ENCODE measurements at places on chromosomes 5 and 9.
A peak's percentile ranks its signal among the peaks of the same experiment; 100 is the strongest.

DNA sequence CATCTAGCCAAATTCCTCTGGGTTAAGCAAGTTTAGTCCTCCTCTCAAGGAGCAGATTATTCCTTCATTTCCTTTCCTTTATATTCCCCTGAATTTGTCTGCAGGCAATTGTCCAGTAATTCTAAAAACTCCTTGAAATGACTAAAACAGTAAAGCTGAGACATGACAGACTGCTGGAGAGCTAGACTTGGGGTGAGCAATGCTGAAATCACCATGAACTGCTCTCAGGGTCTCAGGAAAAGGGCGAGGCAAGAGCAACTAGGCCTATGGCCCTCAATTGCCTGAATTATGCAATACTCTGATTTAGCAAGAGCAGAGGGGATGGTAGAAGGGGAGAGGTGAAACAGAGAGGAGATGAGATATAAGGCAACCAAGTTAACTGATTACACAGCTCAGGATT is 172.9 kb upstream of the NREP start:
- peak; percentile 97 for DNase-seq

DNA sequence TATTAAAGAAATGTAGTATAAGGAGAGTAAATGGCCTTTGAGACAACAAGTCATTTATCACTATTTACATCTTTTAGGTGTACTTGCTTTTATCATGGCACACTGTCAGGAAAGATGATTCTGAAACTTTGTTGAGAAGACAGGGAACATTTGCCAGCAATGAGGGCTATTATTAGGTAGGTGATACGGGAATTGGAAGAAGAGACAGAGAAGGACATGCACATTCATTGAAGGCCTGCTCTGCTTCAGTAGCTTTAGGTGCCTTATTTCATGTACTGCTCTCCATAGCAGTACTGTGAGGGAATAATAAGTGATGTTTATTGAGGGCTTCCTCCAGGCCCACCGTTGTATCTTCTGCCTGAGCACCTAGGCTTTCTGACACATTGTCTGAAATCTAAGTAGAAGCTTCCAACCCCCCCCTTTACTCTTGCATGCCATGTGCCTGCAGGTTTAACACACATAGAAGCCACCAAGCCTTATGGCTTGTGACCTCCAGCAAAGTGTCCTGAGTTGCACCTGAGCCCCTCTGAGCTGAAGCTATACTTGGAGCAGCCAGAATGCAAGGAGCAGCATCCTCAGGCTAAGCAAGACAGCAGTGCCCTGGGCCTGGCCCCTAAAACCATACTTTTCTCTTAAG is 275.2 kb upstream of the VLDLR start:
- DNase-seq, result no peak

- DNase-seq, result peak; percentile 17
Measured at GRCh38 chr9:137286975-137287383, 9.5 kb downstream of the TOR4A start.

- no peak for DNase-seq
Measured at GRCh38 chr9:124940521-124940893, 376 bp downstream of the GOLGA1 start.

DNA sequence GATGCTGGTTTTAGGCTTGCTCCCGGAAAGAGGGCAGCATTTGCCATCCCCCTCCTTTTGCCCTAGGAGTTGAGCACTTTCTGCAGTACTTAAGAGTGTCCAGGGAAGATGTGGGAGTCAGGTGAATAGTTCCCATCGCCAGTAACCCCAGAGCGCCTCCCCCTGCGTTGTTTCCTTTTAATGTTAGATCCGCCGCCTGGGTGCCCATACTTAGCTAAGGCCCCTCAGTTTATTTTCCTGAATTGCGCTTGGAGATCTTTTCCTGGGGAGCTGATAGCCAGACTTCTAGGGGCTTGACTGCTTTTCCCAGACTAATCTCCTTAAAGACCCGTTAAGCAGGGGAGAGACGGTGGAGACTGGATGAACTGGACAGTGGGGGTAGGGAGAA is 377 bp upstream of the PCDHAC2 start:
- DNase-seq, result no peak

DNA sequence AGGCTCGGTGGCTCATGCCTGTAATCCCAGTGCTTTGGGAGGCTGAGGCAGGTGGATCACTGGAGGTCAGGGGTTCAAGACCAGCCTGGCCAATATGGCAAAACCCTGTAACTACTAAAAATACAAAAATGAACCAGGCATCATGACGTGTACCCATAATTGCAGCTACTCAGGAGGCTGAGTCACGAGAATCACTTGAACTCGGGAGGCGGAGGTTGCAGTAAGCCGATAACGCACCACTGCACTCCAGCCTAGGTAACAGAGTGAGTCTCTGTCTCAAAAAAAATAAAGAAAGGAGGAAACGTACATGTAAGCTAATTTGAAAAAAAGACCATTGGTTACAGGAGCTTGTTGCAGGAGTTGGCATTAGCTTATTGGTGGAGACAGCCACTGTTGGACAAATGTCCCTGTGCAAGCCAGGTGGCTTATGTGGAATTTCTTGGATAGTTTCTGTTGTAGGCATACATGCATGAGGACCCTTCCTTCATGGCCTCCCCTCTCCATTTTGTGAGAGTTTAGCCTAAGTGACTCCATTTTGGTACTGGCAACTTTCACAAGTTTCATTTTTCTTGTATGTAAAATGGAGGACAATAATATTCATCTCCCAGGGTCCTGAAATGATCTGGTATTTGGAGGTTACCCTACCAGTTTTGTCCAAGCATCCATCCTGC is 16.8 kb upstream of the RAB14 start:
- DNase-seq, result no peak

GRCh38 chr9:1875251-1875851 is 139.8 kb upstream of the SMARCA2 start:
- DNase-seq, result no peak

DNA sequence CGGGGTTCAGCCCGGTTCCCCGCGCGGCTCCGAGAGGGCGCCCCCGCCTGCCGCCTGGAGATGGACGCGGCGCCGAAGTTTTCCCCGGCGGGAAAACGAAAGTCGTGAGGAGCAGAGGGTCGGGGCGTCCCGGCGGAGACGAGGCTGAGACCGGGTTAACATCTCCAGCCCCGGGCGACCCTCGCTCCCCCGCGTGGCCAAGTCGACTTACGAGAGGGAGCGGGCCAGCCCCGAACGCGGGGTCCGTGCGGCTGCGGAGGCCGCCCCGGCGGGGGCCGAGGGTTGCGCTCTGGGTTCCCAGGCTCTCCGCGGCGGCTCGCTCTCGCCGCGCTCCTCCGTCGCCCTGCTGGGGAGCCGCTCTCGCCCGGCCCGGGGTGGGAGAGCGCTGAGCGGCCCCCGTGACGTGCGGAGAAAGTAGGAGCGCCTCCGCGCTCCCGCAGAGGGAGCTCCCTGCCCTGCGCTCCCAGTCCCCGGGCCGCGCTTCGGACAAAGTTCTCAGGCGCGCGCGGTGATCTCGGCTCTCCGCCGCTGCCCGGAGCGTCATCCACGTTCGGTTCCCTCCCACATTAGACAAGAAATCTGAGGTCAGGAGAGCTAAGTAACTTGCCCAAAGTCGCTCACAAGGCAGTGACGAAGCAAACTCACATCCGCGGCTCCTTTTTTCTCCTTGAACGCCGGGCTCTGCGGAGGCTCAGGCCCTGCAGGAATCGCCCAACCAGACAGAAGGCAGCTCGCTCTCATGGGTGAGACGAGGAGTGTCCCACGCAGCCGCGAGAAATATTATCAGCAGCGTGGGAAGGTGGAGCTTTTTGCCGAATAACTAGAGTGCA is 1.2 kb upstream of the GCNT4 start:
- peak; percentile 69 for DNase-seq

DNA sequence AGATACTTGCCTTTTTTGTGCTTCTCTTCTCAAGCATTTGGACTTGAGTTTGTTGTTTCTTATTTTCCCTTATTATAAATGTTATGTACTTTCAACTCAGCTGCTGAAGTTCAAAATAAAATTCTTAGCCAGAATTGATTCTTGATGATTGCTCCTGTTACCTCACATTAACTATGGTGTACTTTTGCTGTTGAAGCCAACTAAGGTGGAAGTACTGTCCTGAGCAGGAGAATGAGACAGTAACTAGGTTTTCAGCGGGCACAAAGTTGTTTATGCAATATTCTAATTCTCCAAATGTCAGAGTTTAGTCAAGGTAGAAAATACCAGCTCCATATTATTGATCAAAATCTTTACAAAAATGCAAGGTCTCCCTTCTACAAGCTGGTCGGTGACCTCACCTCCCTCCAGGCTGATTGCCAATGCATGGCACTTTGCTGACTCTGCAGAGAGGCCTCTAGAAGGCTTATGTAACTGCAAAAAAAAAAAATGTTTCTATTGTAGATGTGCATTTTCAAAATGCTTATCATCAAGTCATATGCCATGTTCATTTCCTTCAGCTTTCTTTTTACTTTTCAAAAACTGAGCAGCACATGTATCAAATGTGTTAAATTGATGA is 1783.5 kb upstream of the WWC1 start:
- DNase-seq, result no peak

GRCh38 chr5:10705747-10706146 is 55.3 kb downstream of the DAP start:
- DNase-seq, result no peak

DNA sequence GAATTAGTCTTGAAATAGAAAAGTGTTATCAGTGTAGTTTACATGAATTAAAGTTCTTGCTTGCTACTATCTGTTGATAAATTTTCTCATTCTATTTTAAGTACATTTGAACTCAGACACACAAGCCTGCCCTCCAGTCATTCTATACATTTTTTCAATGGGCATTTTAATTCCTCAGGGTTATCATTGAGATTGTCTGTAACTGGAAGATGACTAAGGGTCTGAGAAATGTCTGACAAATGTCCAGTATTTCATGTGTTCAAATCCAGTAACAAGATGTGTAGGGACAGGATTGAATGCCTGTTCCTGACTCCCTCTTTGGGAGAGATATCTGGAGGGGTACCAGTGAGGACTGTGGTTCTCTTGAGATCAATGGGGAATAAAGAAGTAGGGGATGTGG is 223.9 kb upstream of the ADAMTSL1 start:
- no peak for DNase-seq

DNA sequence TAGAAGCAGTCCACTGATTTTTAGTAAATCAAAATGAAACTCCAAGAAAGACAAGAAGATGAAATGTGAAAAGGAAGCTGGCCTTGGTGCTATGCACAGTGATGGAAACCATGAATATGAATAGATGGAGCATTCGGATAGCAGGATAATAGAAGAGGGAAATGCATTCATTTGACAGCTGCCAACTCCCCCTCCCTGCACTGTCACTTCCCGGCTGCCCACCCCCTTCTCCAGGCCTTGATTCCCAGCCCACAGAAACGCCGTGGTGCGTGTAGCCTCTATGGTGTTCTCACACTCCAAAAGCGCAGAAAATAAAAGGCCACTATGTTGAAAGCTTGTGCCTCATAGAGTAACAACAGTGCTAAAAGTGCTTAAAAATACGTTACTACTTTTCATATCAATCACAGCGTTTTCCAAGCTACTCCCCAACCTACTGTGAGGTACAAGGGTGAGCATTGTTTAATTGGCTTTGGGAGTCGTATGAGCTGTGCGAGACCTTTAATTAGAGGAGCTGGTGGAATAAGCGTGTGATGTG is 26.1 kb upstream of the IFNK start:
- DNase-seq, result no peak

- DNase-seq, result no peak
Measured at GRCh38 chr9:105832096-105832710, 137.9 kb downstream of the TMEM38B start.

- DNase-seq, result no peak
Measured at GRCh38 chr5:120926471-120926870, 462.4 kb downstream of the PRR16 start.

DNA sequence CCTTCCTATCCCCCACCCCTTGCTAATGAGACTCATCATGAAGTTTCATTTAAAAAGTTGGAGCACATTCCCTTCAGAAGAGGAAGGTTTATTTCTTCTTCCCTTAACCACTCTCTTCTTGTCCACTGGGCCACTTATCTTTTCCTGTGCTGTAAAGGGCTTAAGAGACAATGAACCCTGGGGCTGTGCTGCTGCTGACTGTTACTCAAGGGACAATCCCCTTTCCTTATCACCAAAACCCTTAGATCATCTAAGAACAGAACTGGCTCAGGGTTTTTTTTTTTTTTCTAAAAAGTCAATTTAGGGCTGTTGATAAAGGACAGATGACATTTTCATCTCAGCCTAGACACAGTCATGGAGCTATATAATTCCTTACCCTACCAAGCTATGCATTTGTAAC is 29.6 kb downstream of the CAPSL start:
- no peak for DNase-seq

DNA sequence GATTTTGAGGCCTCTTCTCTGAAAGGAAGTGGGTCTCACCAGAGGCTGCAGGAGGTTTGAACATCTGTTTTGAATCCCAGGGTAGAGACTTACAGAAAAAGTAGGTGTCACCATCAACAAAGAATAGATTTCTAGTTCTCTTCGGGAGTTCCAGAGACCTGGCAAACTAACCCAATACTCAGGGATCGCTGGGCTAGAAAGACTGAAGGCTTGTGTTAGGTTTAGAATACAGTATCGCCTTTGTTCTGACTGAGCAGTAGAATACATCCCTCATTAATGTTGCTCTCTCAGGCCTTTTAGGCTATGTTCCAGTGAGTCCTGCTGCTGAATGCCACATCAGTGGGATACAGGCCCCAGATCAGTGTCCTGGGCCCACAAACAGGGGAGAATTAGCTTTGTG is 27.2 kb downstream of the RUSC2 start:
- DNase-seq, result peak; percentile 80

DNA sequence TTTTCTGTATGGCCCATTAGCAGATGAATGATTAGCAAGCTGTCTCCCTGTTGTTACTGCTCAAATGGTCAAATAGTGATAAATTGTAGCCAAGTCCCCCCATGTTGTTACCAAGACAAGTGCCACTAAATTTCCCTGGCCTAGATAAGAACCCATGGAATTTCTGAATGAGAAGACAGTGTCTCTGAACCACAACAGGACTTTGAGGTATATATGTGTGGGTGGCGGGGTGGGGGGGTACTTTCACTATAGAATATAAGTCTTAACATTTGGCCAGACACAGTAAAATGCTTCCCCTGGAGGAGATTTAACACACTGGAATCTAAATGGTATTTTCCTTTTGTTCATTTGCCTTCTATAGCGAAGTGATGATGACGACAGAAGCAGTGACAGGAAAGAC is 28.7 kb downstream of the XPA start:
- no peak for DNase-seq

DNA sequence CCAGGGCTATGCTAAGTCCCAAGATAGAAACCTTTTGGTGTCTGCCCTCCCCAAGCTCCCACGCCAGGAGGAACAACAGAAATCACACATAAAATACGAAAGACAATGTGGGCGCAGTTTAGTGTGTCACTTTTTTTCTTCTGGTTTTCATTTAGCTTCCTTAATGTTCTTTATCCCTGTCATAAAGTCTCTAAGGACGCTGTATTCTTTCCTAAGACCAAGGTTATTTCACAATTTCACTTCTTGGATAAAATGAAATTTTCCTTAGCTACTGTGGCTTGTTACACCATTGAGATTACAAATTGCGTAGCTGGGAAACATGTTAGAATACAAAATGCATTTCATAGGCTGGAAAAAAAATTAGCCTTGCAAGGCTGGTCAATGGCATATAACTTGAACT is 85.4 kb downstream of the GLIS3 start:
- no peak for DNase-seq

GRCh38 chr5:125377141-125377540 is 630.7 kb upstream of the ZNF608 start:
- DNase-seq, result no peak

- DNase-seq, result no peak
Measured at GRCh38 chr9:129849901-129850300, 14.6 kb downstream of the USP20 start.

- no peak for DNase-seq
Measured at GRCh38 chr9:68996462-68996861, 17.5 kb downstream of the PRKACG start.

GRCh38 chr5:131709043-131709442 is 74.0 kb upstream of the RAPGEF6 start:
- DNase-seq, result no peak

GRCh38 chr9:14311956-14312685 is 1.8 kb downstream of the NFIB start:
- DNase-seq, result no peak
